ENCODE measurements at places on chromosomes 2 and 18.

- DNase-seq, result peak; percentile 49
These were observed 59.1 kb downstream of the CABLES1 start for GRCh38 chr18:23194155-23194996.

GRCh38 chr2:235716875-235717496 lies 223.1 kb downstream of the AGAP1 start:
- no peak for DNase-seq

GRCh38 chr2:15170070-15170775 lies 390.9 kb downstream of the NBAS start:
- DNase-seq, result peak; percentile 78

GRCh38 chr18:10726198-10727068 lies 200.6 kb downstream of the NAPG start:
- no peak for DNase-seq

DNA sequence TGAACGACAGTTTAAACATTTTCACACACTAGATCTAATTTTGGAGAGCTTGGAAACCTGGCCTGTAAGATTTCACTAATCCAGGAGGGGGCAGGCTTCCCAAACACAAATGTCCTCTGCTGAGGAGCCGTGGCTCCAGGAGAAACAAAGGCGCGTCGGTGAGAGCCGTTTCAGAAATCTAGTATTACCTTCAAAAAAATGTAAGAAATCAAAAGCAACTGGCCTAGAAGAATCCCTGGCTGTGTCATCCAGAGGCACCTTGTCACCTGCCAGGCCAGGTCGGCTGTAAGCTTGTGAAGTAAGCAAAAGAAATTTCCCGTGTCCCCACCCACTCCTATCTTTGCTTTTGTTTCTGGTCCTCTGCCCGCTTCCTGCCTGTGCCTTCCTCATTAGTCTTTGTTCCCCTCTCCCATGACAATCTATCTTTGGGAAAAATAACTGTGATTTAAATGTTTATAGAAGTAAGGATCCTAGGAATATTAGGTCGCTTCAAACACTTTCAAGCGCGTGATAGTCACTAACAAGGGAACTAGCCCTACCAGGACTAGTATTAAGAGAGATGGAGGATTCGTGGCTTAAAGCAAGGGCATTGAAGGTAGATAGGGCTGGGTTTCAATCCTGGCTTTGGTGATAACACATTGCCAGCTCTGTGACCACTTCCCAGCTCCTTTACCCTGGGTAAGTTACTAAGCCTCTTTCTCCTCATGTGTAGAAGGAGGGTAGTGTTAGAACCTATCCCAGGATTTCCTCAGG lies 99.5 kb upstream of the STK39 start:
- DNase-seq, result peak; percentile 63

DNA sequence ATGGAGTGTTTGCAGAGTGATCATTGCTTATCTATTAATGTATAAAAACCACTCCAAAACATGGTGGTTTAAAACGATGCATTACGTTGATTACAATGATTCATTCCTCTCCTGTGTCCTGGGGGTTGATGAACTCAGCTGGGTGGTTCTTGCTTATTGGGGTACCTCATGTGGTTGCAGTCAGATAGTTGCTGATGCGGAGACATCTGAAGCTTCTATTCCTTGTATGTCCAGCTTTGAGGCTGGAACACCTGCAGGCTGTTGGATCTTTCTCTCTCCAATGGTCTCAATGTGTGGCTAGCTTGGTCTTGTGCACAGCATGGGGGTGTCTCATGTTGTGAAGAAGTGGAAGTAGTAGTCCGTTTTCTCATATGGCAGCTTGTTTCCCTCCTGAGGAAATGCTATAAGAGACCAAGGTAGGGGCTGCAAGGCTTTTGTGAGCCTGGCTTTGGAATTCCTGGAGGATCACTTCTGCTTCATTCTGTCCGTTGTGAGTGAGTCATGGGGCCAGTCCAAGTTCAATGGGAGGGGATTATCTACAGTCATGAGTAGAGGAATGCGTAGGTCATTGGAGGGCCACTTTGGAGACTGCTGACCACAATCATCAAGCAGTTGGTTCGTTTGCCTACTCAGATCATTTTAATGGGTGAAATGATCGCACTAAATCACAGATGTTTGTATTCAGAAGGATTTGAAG lies 601.0 kb downstream of the SLC4A3 start:
- DNase-seq, result peak; percentile 99

- DNase-seq, result peak; percentile 97
These were observed 231.7 kb upstream of the FOSL2 start for GRCh38 chr2:28160986-28161425.

GRCh38 chr2:207670887-207671286 lies 40.6 kb upstream of the CCNYL1 start:
- no peak for DNase-seq

DNA sequence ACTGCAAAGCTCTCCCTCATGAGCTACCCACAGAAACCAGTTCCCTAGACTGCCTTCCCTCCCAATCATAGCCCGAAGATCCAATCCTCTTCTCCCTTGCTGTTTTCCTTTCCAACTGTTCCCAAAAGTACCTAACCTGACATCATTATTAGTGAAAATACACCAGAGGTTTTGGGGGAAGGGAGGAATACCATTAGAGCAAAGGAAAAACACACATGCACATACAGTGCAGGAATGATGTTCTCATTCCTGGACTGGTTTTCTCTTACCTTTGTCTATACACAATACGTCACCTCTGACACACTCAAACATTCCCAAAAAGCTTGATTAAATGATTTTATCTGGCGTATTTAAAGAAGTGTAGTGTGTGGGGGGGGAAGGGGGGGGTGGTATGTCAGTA lies 46.2 kb downstream of the IKZF2 start:
- DNase-seq, result no peak

DNA sequence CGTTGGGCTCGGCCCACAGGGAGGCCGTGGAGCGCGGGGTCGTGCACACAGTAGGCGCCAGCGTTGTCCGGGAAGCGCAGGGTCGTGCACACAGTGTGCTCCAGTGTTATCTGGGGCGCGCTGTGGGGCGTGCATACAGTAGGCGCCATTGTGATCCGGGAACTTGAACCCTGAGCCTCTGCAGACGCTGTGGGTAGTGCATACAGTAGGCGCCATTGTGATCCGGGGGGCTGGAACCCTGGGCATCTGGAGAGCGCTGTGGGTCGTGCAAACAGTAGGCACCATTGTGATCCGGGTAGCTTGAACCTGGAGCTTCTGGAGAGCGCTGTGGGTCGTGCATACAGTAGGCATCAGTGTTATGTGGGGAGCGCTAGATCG lies 793 bp downstream of the ZNF236 start:
- no peak for DNase-seq

DNA sequence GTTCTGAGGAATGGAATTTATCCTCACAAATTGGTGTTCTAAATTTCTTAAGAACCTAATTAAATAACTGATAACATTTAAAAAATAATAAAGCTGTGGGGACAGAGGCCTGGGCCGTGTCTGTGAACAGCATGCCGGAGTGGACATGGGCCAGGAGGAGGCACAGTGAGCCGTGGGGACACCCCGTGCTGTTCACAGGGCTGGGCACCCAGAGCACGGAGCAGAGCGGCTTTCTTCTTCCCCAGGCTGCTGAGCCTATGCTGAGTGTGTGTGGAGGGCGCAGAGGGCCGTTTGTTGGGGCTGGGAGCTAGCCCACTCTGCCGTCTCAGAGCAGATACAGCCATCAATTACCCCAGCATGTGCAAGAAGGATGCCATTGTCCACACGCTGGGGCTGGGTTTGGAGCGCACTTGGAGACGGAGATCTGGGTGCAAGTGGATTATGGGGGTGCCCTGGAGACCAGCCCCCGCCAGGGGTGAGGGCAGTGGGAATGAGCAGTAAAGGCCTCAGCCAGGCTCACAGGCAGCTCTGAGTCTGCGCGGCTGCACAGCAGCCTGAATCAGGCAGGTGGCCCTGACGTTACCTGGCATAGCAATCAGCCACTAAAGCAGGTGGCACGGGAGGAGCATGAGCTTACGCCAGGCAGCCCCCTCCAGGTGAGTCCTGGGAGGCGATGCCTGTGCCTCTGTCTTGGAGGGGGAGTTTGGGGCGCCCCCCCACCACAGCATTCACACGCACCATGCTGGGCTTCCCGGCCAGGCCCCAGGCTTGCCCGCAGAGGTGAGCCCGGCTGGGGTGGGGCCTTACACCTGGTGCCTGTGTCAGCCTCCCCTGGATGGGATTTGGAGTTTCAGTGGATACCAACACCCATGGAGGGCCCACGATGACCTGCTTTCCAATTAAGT lies 52.1 kb upstream of the SLC66A3 start:
- DNase-seq, result no peak

GRCh38 chr2:63484901-63485300 lies 103.4 kb downstream of the WDPCP start:
- DNase-seq, result no peak

- no peak for DNase-seq
These were observed 382.2 kb downstream of the TGIF1 start for GRCh38 chr18:3832025-3832638.

DNA sequence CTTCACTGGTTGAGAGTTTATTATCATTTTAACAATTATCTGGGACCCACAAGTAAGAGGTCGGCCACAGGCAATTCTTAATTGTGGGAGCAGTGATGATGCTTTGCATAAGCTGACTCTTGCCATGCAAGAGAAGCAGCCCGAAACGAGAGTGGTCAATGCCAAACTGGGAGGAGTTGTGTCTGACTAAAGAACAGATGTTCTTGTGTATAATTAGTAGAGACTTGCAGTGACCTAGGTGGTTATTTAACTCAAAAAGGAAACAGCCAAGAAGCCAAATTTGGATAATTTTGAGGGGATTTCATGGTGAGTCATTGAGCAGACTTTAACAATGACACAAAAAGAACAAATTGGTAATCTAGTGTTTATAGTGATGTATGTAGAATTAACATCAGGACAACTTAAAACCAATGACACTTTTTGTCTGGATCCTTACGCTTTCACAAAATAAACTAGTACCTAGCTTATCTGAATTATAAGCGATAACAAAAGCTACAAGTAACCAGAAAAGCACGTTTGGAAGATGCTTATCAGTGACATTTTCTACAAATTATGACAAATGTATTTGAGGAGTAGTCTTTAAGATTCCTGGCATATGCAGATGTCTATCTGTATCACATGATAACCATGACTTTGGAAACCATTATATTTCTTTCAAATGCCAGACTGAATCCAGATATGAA lies 184.7 kb upstream of the DLGAP1 start:
- DNase-seq, result no peak

GRCh38 chr2:191217580-191217979 lies 27.6 kb upstream of the MYO1B start:
- peak; percentile 77 for DNase-seq

DNA sequence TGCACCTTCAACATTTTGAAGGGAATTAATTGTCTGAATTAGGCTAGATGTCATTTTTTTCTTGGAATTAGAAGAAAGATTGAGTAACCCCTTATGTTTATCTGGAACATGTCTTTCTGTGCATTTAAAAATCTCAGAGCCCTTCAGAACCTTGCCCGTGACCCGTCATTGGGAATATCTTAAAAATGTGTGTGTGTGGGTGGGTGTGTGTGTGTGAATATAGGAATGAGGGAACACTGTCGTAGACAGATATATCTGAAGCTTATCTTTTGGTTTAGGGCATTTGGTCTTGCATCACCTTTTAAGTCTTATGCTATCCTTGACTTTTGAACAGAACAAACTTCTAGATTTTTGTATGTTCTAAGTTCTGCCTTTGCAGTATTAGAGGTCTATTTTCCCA lies 13.5 kb upstream of the IL1RL1 start:
- DNase-seq, result no peak

DNA sequence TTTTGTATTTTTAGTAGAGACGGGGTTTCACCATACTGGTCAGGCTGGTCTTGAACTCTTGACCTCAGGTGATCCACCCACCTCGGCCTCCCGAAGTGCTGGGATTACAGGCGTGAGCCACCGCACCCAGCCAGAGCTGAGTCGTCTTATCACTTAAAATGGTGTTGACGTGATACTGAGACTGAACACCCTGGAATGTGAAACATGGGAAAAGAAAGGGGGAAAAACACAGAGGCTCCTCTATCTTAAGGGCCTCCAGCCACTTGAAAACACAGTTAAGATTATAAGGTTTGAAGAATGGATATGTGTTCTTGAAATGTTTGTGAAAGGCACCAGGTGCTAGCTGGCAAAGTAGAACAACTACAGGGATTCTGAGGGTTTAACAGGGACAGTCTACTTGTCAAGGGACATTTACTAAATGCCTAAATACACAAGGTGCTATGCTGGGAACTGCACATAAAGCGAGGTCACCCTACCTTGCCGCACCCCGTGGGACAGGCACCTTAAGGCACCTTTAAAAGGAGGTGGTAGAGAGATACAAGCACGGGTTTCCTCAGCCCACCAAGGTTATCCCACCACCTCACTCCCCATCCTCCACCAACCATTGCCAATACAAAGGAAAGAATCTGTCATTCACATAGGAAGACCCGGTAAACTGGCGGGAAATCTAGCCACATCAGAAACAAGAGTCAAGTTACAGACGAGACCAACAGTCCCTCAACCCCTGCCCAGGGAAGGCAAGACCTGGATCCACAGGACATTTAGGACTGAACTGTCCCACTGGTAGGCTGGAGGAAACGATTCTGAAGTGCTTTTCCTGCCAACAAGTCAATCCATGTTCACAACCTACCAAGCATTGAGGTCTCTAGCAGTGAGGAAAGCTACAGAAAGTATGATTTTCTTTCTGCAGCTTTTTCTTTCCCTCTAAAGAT lies 43.4 kb downstream of the STK39 start:
- DNase-seq, result no peak

DNA sequence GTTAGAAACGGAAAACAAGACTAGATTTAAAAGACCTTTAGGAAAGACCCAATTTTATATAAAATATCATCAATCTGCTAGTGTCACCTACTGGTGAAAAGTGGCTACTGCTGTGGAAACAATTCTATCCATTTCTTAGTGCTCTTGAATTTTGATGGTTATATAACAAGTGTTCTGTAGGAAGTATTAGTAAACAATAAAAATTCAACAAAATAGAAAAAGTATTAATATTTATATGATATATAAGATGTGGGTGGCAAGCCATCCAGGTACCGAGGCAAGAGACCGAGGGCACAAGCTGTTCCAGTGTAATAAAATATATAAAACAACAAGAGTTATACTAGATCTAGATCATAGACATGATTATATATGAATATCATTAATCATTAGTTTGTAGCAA lies 6.2 kb upstream of the TMEM87B start:
- peak; percentile 50 for DNase-seq

DNA sequence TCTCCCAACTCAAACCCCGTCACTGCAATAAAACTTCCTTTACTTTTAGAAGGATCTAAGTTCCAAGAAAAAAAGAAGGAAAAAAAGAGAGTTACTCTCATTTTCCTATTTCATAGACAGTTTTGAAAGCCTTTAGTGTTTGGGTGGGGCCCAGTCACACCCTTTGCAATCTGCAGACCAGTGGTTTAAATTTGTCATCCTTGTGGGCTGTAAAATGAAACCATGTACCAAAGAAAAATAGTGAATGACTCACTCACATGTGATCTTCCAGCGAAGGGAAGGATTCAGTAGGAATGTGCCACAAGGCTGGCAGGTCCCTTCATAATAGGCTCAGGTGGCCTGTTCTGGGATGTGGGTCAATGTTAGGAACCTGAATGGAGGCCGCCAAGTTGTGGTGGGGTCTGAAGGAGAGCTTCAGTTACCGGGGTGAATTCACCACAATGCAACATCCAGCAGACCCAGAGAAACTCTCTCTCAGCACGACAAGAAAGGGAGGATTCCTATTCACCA lies 28.3 kb downstream of the ANXA4 start:
- peak; percentile 78 for DNase-seq

All from fibroblast of skin of right biceps (primary cell).